Sciatic nerve (tissue), 2 donors: ENCODE measurements at places on chromosomes 7 and 10. TPM values are rescaled to one million over a fixed set of nuclear protein-coding genes. Genes with fewer than 3 reads are reported as not detected.

GRCh38 chr10:7153750-7154149 lies 257.1 kb downstream of the SFMBT2 start:
- DNase-seq, result no peak

DNA sequence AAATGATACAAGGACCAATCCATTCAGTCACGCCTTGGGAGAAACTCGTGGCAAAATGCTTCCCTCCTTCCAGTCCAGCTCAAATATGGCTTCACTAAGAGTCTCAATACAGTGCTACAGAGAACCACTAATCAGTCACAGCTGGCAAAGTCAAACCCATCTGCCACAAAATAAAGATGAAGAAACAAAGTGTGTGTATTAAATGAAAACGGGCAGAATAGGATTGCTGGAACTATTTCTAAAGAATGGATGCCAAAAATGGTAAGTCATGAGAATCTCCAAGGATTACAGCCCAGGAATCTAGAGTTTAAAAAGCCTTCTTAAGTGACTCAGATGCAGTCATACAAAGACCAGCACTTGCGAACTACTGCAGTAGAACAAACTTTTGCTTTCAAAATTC lies 61.9 kb downstream of the CACUL1 start:
- no peak for DNase-seq

GRCh38 chr7:36515847-36516246 lies 126.2 kb downstream of the ANLN start:
- no peak for DNase-seq

- DNase-seq, result no peak
Measured at GRCh38 chr7:10939237-10939910, 34.3 kb upstream of the PHF14 start.

The AKR1C8 gene
- total RNA-seq, result 0.94 TPM

DNA sequence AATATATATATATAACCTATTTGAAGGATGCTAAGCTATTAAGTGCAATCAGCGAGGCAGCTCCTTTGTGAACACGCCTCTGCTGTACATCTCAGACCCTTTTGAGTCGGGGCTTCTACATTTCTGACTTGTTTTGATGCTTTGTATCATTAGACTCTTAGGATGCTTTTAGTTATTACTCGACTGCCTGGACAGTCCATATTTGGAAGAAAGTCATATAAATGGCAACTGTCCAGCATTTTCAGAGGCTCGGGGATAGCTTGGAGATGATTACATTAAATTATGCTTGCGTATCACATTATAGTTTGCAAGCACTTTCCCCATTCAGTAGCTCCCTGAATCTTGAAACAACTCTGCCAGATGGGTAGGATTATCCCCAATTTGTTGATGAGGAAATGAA lies 257.9 kb downstream of the PTEN start:
- DNase-seq, result no peak

The FBXL13 gene
- 2.5 TPM for total RNA-seq

The ERVW-1 gene
- total RNA-seq, result 0.22 TPM

The STEAP1 gene
- 17.1 TPM for total RNA-seq

The FUOM gene
- total RNA-seq, result 35.2 TPM

DNA sequence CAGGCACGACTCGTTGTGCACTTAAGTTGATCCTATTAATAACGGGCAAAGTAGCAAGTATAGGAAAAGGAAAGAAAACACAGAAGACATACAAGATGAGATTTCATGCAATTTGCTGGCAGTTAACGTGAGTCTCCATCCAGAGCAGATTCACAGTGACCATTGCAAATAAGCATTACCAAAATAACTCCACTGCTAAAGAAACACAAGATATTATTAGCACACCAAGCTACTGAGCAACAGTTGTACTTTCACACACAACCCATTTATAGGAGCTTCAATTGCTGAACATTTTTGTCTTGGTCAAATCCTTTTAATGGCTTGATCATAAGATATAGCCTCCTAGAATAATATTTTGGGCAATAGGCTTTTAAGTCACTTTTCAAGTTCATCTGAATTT lies 187.7 kb upstream of the HGF start:
- no peak for DNase-seq

- DNase-seq, result no peak
Measured at GRCh38 chr7:14073988-14074387, 84.5 kb upstream of the ETV1 start.

DNA sequence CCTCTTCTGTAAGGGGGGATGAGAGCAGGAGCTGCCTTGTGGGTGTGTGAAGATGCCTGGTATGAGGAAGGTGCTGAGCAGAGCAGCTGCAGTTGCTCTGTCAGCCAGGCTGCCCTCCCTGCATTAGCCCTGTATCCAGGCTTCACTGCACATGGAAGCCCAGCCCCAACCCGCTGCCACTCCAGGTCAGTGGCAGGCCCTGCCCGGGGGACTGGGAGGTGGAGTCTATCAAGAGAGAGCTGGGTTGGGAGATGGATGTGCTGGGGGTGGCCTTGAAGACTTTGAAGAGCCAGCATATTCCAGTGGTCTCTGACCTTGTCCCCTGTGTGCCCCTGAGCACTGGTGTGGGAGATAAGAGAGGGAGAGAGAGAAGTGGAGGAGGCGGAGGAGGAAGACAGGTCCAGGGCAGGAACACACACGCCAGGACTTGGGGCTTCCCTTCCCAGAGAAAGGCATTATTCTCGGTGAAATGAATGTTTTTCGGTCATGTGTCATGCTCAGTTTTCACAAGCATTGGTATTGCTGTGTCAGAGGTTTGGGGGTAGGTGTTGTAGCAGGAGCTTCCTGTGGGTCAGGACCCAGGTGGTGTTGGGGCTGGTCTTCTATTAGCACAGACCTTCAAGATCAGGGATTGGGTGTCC lies 2.6 kb downstream of the PPIF start:
- no peak for DNase-seq

The BHLHA15 gene
- total RNA-seq, result not detected

DNA sequence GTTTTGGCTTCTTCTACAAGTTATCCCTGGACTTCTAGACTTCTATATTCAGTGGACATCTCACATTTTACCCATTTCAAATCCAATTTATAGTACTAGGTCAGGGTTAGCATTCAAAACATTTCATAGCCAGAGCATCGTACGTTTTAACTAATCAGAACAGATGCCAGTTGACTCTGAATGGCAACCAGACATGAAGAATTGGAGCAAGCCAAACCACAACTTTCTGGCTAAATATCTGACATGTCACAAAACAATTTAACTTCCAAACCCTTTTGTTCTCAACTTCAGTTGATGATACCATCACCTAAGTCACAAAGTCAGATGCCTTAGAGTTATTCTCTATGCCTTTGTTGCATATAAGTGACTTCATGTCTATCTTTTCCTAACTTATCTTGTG lies 1105.7 kb downstream of the XPNPEP1 start:
- no peak for DNase-seq

GRCh38 chr10:113945075-113945686 lies 90.7 kb downstream of the NHLRC2 start:
- no peak for DNase-seq

The EBLN1 gene
- total RNA-seq, result not detected

GRCh38 chr7:30330134-30331111 lies 46.0 kb downstream of the ZNRF2 start:
- DNase-seq, result no peak

DNA sequence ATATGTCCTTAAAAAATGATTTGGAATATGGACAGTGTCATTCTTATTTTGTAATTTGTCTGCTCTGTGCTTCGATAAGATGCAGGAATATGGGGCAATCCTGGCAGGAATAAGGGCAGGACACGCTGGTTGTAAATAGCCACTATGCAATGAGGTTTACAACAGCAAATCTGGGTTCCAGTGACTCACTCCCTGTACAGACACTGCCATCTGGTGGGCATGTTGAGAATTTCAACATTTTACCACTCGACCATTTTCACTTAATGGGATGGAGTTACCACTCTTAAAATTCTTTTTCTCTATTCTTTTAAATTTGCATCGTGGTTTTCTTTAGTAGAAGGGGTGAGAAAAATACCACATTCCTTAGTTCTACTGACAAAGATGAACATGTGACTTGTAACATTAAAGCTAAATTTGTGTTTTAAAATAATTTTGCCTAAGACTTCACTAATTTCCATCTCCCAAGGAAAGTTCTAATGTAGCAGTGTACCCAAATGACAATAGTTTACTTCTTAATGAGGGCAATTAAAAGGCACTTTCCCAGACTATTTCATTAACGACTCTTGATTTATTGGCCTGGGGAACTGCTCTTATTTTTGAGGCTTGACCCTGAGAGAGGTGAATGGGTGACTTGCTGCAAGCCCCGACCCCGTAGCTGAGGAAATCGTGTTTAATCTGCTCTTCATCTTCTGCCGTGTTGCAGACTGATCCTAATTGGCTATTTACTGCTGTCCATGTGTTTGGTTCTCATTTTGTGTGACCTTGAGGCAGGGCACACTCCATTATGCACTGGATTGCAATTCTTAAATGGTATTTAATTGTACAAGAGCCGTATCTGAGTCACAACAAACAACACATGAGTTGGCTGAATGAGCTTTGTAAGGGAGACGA lies 173.6 kb upstream of the IMMP2L start:
- DNase-seq, result peak; percentile 66

The OR2A12 gene
- not detected for total RNA-seq

The CRYGN gene
- 3.9 TPM for total RNA-seq

GRCh38 chr7:134016223-134016941 lies 110.8 kb upstream of the LRGUK start:
- DNase-seq, result no peak

DNA sequence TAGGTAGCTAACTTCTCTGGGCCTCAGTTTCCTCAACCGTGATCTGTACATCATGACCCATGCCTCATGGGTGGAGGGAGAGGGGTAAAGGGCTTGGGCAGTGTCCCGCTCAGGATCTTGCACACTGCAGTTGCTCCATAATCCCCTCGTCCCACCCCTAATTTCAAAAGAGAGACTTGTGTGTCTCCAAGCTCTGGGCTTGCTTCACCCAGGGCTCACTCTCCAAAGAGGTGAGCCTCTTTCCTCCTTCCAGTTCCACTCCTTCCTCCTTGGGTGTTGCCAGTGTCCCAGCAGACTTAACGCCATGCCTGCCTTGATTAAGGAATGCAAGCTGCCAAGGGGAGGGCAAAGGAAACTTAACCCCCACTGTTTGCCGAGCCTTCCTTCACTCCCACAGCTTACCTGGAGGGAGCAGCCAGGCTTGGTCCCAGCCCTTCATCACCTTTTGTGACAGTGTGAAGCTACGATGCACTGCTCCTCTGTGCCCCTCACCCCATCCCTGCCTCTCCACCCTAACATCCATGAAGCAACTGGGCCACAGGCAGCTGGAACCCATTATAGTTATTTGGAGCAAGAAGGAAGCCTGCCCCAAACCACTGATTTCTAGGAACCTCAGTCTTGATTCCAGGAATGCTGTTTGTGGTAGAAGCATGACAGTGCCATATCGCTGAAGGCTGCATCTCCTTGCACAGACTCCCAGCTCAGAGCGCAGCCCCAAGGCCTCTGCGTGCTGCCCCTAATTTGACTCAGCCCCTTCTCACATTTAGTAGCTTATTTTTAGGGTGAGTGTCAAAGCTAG lies 363.3 kb downstream of the TNS3 start:
- no peak for DNase-seq

GRCh38 chr10:46025406-46025805 lies 5.0 kb downstream of the NCOA4 start:
- no peak for DNase-seq

The OPN4 gene
- 0.18 TPM for total RNA-seq
